ENCODE measurements at places on chromosomes 3 and 15. TPM values are rescaled to one million over a fixed set of nuclear protein-coding genes. Genes with fewer than 3 reads are reported as not detected.

DNA sequence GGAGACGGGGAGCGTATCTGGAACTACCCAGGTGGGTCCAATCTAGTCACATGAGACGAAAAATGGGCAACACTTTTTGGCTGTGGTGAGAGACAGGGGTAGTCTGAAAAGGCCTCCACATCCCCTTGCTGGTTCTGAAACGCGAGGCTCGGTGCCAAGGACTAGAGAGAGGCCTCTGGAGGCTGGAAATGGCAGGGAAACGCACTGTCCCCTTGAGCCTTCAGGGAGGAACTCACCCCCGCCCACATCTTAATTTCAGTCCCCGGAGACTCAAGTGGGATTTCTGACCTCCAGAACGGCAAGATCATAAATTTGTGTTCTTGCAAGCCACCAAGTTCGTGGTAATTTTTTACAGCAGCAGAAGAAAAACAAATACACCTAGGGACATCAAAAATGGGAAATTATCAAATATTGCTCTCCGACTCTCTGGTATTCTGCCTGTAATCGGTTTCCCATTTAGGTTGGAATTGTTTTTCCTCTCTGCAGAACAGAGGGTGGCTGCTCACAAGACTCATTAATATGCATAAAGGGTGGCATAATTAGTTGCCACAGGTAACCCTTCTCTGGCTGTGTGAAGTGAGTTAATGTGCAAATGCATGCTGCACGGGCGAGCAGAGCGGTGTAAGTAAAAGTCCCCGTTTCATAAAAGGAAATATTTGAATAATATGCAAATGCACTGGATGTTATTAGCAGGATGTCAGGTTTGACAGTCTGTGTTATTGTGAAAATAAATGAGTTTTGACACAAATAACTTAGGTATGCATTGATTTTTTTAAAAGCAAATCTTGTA is 185.7 kb downstream of the ARRDC4 start:
- no peak for DNase-seq
- H3K4me3 ChIP-seq: no peak overlapping the region
- no peaks in the 10 kb centered on the region for H3K27me3 ChIP-seq
- no peaks in the 10 kb centered on the region for H3K4me1 ChIP-seq
- H3K36me3 ChIP-seq: no peaks in the 10 kb centered on the region

DNA sequence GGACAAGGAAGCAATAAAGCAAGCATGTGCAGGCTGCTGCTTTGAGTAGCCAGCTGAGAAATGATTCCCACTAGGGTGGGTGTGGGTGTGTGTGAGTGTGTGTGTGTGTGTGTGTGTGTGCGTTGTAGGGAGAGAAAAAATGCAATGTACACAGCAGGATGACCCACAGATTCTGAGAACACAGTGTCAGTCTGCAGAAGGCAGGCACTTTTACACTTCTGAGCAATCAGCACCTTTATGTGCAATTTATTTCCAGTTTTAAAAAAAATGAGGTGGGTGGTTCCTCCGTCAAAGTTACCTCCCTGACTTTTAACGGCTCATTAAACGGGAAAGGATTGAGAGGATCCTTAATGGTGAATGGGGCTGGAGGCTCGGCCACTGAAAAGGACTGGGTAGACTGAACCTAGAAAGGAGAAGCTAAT is 38.5 kb upstream of the LIPC start:
- no peak for DNase-seq
- H3K36me3 ChIP-seq: no peaks in the 10 kb centered on the region
- H3K27me3 ChIP-seq: no peaks in the 10 kb centered on the region
- peak overlapping the region; percentile 38 for H3K27ac ChIP-seq

DNA sequence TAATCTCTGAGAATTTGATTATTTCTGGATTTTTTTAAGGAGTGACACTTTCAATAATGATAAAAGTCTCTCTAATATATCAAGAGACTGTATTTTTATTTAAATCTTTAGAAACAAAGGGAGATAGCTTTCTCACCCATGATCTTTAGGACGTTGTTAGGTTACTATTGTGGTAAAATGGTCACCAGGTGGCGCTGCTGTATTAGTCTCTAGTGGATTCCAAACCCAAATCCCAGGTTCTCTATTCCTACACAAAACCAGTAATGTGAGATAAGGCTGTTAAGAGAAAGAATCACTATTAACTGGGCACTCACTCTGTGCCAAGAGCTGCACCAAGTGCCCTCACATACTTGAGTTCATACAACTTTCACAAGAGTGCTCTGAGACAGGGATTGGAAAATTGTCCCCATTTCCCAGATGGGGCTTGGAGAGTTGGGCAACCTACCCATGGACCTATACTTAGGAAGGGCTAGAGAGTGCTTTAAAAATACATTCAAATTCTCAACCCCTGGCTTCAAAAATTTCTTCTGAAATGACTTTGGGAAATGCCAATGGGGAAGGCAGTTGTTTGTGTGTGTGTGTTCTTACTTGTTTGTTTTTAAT is 593.4 kb upstream of the TGFBR2 start:
- H3K27ac ChIP-seq: no peak overlapping the region
- no peaks in the 10 kb centered on the region for H3K27me3 ChIP-seq
- no peaks in the 10 kb centered on the region for H3K4me1 ChIP-seq
- H3K4me3 ChIP-seq: no peak overlapping the region

DNA sequence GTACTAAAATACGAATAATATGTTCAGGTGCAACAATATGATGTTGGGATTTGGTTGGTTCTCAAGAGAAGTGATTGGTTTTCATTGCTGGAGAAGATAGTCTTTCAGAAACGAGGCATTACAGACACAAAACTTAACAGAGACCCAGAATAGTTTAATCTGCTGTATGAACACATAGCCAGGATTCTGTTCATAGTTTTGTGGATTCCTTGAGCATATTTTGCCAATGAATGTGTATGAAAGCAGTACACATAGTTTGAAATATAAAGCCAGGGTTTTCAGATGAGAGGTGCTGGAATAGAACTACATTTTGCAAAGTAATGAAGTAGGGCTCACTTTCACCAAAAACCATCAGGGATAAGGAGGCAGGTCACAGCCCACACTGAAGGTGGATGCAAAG is 5.7 kb upstream of the MCTP2 start:
- H3K4me3 ChIP-seq: no peak overlapping the region
- H3K4me1 ChIP-seq: no peaks in the 10 kb centered on the region
- no peaks in the 10 kb centered on the region for H3K27me3 ChIP-seq
- no peaks in the 10 kb centered on the region for H3K36me3 ChIP-seq
- no peak for DNase-seq
- no peak overlapping the region for H3K27ac ChIP-seq

GRCh38 chr15:21262851-21263425 is 177.4 kb downstream of the POTEB3 start:
- no peak overlapping the region for H3K27ac ChIP-seq
- no peaks in the 10 kb centered on the region for H3K4me1 ChIP-seq
- no peak overlapping the region for H3K4me3 ChIP-seq
- peaks cover 5% of the 10 kb centered on the region for H3K27me3 ChIP-seq
- no peak for DNase-seq

DNA sequence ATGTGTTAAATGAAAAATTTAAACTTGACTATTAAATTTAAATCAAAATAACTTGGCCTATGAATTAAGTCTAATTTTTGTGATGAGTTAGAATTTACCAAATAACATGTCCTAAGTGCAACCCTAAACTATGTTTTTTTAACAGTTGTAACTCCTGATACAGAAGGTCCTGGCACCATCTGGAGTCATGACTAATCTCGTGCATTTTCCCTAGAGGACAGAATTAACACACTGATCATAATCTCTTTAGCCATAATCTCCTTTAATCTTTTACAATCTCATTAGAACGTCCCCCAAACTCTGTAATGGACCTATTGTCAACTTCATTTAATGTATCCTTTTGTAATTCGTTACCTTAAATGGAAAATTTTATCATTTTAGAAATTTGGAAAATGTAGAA is 100.6 kb downstream of the SUCNR1 start:
- no peaks in the 10 kb centered on the region for H3K27me3 ChIP-seq
- H3K4me1 ChIP-seq: no peaks in the 10 kb centered on the region
- H3K27ac ChIP-seq: no peak overlapping the region

DNA sequence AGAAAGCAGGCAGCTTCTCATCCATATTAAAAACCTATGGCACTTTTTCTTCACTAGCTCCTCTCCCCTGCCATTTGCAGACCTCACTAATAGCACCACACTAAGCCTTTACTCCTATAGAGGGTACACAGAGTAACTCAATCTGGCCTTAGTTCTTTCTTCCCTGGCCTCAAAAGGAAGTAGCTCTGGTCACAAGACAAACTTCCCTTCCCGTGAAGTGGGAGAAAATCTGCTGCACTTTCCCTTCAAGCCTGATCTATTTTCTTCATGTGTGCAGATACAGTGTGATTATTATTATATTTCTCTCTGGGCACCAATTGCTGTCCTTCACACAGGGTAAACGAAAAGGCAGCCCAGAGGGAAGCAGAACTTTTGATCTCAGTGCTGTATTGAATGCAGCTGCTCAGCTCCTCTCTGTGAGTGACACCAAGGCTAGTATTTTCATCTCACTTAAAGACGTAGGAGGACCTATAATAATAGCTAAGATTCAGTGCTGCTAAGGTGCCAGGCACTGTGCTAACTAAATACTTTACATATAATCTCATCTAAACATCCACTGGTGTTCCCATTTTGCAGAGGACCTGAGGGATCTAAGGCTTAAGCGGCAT is 61.9 kb upstream of the RASGRP1 start:
- H3K36me3 ChIP-seq: no peaks in the 10 kb centered on the region
- DNase-seq: no peak
- H3K4me3 ChIP-seq: no peak overlapping the region
- no peaks in the 10 kb centered on the region for H3K27me3 ChIP-seq
- H3K4me1 ChIP-seq: no peaks in the 10 kb centered on the region

GRCh38 chr3:171181907-171182690 is 155.6 kb upstream of the SLC2A2 start:
- H3K27ac ChIP-seq: no peak overlapping the region
- H3K36me3 ChIP-seq: no peaks in the 10 kb centered on the region
- H3K4me1 ChIP-seq: no peaks in the 10 kb centered on the region
- DNase-seq: no peak
- H3K4me3 ChIP-seq: no peak overlapping the region
- no peaks in the 10 kb centered on the region for H3K27me3 ChIP-seq

- no peaks in the 10 kb centered on the region for H3K4me1 ChIP-seq
- H3K27ac ChIP-seq: no peak overlapping the region
- no peaks in the 10 kb centered on the region for H3K27me3 ChIP-seq
- no peak overlapping the region for H3K4me3 ChIP-seq
- no peaks in the 10 kb centered on the region for H3K36me3 ChIP-seq
- DNase-seq: no peak
These were observed 18.2 kb downstream of the SENP8 start for GRCh38 chr15:72136170-72137051.

- no peaks in the 10 kb centered on the region for H3K27me3 ChIP-seq
- H3K4me1 ChIP-seq: no peaks in the 10 kb centered on the region
- H3K36me3 ChIP-seq: no peaks in the 10 kb centered on the region
- no peak overlapping the region for H3K27ac ChIP-seq
These were observed 463.0 kb downstream of the ERC2 start for GRCh38 chr3:56005196-56005805.

DNA sequence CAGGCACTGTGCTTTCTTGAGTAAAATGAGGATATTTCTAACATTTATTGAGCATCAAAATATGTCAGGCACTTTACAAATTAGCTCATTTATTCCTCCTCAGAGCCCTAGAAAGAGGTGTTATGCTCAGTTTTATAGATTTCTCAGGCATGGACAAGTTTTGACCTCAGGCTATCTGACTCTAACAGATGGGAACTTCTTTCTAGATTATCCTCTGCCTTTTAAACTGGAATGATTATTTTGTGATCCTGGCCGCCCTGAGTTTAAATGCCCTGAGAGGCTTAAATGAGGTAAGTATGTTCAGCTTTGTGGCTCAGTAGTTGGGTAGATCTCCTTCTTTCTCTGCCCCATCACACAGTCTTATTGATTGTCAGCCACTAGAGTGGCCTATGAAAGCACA is 32.3 kb upstream of the ATP1B3 start:
- H3K4me3 ChIP-seq: no peak overlapping the region
- DNase-seq: no peak
- H3K4me1 ChIP-seq: no peaks in the 10 kb centered on the region
- H3K36me3 ChIP-seq: no peaks in the 10 kb centered on the region

DNA sequence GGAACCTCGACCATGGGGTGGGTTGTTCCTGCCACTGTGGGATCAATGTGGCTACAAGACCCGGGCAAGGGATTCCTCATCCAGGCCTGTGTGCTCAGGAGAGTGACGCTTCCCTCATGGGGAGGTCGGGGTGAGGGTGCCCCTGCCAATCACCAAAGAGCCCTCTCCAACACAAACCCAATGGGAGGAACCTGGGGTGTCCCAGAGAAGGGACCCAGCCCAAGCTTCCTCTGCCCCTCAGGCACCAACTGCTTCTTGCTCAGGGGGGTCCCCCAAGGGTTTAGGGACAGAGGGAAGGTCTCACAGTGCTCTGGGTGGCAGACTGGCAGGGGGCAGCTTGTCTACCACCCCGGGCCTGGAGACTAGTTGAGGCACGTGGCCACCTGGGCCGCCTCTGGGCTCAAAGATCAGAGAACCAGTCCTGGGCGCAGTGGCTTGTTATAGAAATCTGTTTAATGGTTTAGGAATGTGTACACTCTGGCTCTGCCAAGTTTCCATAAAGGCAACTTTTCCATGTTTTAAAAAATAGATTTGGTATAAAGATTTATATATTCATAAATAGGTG is 26.6 kb downstream of the GP9 start:
- peak overlapping the region; percentile 90 for H3K27ac ChIP-seq
- H3K4me3 ChIP-seq: no peak overlapping the region
- peak; percentile 67 for DNase-seq

DNA sequence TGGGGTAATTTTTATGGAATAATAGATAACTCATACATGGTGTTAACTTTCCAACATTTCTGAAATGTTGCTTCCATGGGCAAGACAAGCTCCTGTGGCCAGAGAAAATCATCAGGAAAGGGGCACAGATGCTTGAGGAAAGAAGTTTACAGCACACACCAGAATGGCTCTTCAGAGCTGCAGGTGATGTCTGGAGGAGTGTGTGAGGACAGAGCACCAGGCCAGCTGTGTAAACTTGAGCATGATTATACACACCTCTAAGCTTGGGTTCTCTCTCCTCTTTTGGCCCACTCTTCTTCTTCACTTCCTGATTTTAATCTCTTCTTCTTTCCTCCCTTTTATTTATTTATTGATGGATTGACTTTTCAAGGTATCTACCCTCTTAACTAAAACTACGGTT is 676.0 kb downstream of the GRM7 start:
- no peaks in the 10 kb centered on the region for H3K27me3 ChIP-seq
- no peaks in the 10 kb centered on the region for H3K36me3 ChIP-seq
- H3K27ac ChIP-seq: no peak overlapping the region
- no peaks in the 10 kb centered on the region for H3K4me1 ChIP-seq

GRCh38 chr3:115469649-115470048 is 153.7 kb upstream of the GAP43 start:
- no peaks in the 10 kb centered on the region for H3K36me3 ChIP-seq
- no peaks in the 10 kb centered on the region for H3K4me1 ChIP-seq
- H3K27me3 ChIP-seq: no peaks in the 10 kb centered on the region
- no peak overlapping the region for H3K4me3 ChIP-seq

GRCh38 chr3:114370537-114371174 is 76.8 kb downstream of the TIGIT start:
- no peak overlapping the region for H3K27ac ChIP-seq
- no peak for DNase-seq
- no peak overlapping the region for H3K4me3 ChIP-seq
- no peaks in the 10 kb centered on the region for H3K4me1 ChIP-seq

Gene ERICH6
- not detected for total RNA-seq

Gene GATM
- total RNA-seq: 23.7 TPM

Gene SLC6A20
- not detected for total RNA-seq

Gene C2CD4B
- total RNA-seq: 4.7 TPM

Gene PLSCR1
- total RNA-seq: 248 TPM

Gene AADACL2
- total RNA-seq: not detected

Gene CEMIP
- total RNA-seq: 1.1 TPM

Gene BCHE
- total RNA-seq: 15.4 TPM

Gene GDPGP1
- total RNA-seq: 15.0 TPM

Gene CCR3
- not detected for total RNA-seq

Gene HACD3
- 40.7 TPM for total RNA-seq

Data from uterus (tissue), 4 donors.